ENCODE measurements at places on chromosomes 1 and 21.

- DNase-seq: no peak
Measured at GRCh38 chr1:26359981-26360806, 6.3 kb upstream of the CRYBG2 start.

- DNase-seq: no peak
Measured at GRCh38 chr1:39979654-39980053, 24.7 kb downstream of the MFSD2A start.

GRCh38 chr1:240404286-240404685 lies 207.7 kb downstream of the GREM2 start:
- DNase-seq: no peak

DNA sequence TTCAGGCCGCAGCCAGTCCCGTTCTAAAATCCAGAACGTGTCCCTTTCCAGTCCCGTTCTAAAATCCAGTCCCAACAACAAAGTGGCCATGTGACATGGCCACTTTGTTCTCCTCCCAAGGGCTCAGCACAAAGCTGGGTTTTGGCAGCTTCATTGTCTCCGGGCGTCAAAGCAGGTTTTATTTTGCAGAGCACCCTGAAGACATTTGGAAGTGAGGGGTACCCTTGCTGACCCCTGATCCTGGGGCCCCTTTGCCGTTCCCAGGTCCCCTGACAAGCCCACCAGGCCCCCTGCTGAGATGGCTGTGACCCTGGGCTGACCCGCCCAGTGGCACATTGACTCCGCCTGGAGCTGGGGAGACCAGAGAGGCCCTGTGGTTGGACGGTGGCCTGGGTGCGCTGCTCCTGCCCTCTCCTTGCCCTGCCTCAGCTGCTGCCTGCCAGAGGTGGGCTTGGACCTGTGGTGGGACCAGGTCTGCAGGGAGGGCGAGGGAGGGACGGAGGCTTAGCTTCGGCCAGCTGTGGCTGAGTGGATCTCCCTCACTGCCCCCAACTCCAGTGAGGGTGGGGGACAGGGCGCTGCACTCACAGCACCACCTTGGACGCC lies 4.3 kb downstream of the PFKL start:
- DNase-seq: no peak

GRCh38 chr21:39350094-39351005 lies 1.5 kb upstream of the HMGN1 start:
- no peak for DNase-seq

DNA sequence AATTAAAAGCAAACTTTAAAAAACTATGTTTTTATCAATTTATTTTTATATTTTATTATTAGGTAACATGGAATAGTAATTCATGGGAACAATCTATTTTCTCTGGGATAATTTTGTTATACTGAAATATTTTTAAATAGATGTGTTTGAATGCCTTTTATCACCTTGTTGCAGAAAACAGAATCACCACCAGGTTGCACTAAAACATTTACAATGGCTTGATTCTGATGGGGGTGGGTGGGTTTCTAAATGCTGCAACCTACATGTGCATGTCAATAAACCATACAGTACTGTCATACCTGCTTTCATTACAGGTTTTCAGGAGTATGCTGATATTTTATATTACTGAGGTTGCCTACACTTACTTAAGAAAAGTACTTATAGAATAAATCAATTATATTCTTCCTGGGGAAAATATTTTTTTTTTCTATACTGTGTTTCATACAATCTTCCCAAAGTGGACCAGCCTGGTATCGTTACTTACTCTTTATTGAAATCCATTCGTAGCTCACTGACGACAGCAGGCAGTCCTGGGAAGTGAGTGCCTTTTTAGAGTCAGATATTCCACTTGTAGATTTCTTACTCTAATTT lies 132.8 kb downstream of the PTPRC start:
- DNase-seq: peak; percentile 51

- no peak for DNase-seq
Measured at GRCh38 chr1:228541725-228542124, 54.5 kb downstream of the RNF187 start.

- no peak for DNase-seq
Measured at GRCh38 chr1:2129256-2129943, 65.2 kb downstream of the FAAP20 start.

- DNase-seq: no peak
Measured at GRCh38 chr1:223796210-223796609, 49.5 kb downstream of the TP53BP2 start.

- no peak for DNase-seq
Measured at GRCh38 chr1:165352442-165353293, 3.8 kb downstream of the LMX1A start.

DNA sequence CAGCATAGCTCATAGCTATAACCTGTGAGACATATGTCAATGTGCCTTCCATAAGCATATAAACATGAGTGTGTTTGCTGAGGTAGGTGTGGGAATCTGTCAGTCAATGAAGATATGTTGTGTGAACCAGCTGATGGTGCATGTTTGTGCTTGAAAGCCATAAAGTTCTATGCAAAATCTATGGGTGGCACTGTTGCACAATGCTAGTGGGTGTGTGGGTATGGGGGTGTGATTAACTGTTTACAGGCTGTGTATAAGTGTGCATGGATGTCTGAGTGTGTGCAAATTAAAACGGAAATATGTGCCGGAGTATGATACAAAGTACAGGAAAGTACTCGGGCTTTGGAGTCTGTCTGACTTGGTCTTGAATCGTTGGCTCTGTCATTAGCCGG lies 1.0 kb upstream of the ATP2B4 start:
- peak; percentile 86 for DNase-seq

DNA sequence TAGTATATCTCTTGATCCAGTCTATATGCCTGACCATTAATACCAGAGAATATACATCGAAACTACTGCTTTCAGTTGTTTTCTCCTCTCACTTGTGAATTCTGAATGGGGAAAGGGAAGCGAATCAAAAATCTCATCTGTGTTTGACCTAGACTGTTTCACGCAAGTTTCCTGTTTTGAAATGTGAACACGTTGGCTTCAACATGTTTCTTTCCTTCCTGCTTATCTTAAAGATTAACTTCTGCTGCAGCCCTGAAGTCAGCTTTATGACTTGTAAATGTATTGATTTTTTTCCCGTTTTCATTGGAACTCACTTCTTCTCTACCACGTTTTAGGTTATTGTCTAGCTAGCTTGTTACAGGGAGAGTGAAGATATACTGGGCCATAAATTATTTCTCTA lies 49.9 kb downstream of the SNX27 start:
- no peak for DNase-seq

DNA sequence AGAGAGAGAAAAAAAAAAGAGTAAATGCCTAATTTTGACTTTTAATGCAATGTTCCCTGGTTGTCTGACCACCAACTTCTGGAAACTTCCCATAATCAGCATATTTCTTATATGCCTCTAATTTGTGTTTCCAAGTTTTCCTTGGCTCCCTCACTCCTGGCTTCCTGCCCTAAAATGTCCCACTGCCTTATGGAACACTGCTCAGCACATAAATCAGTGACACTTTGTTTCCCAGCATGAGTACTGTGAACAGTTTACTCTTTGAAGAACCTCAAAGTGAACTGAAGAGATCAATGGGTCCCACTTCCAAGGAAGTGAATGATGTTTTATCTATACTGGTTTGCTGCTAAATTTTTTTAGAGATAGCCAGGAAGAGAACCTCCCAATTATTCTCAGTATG lies 271.3 kb upstream of the PRMT6 start:
- DNase-seq: no peak

All from hematopoietic multipotent progenitor cell treated with erythropoietin and hydrocortisone succinate and interleukin-3 and kit ligand, for 8 days (in vitro differentiated cells).